G401 (cell line): ENCODE measurements at places on chromosomes 2 and 18.
A peak's percentile ranks its signal among the peaks of the same experiment; 100 is the strongest.

- peak; percentile 1 for DNase-seq
Observed at GRCh38 chr2:186422226-186422625, 63.8 kb upstream of the ZC3H15 start.

GRCh38 chr18:25345081-25345866 is 6.7 kb downstream of the ZNF521 start:
- no peak for DNase-seq

GRCh38 chr2:36915627-36916026 is 50.7 kb downstream of the STRN start:
- no peak for DNase-seq

DNA sequence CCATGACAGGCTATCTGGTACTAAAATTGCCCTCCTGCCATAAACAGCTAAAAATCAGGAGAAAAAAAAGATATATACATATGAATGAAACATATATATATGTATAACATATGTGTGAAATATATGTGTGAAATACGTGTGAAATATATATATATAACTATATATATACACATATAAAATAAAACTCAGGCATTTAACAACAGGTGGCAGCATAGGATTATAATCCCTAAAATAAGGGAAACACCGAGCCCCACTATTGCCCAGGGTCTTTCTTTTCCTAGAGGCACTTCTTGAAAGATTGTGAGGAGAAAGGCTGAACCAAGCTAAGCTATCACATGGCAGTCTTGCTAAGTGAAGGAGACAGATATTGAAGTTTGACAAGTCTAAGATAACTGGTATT is 65.9 kb upstream of the CYTIP start:
- DNase-seq = no peak

DNA sequence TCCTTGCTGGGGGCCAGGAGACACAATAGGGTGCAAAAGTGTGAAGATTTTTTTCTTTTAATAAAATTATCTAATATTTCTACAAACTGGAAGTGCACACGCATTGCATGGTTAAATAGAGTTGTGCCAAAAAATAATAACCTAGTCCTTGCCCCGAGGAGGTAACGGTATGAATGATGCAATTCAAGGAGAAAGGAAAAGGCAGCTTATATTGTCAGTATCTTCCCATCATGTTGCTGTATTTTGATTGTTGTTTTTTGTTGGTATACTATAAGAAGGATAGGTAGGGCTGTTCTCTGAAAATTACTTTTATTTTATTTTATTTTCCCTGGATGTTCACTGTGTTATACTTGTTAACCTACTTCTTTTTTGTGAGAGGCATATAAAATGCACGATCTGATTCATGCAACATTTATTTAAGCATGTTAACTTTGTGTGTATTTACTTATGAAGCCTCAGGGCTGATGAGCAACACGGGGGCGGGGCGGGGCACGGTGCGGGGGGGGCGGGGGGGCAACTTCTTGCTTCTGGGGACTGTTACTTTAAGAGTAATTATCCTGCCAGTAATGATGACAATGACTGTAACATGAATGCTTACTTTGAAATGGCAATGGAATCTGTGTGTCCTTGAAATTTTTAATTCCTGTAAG is 118.6 kb downstream of the AQP4 start:
- DNase-seq = no peak

- DNase-seq = no peak
Observed at GRCh38 chr2:134669731-134670669, 48.8 kb downstream of the TMEM163 start.

- no peak for DNase-seq
Observed at GRCh38 chr2:68762100-68762499, 27.5 kb downstream of the ARHGAP25 start.

GRCh38 chr18:76441668-76442412 is 53.2 kb downstream of the ZNF516 start:
- DNase-seq = no peak

GRCh38 chr2:224576088-224576715 is 9.0 kb downstream of the CUL3 start:
- DNase-seq = no peak

GRCh38 chr2:66534461-66534860 is 99.5 kb downstream of the MEIS1 start:
- no peak for DNase-seq

- no peak for DNase-seq
Observed at GRCh38 chr2:62102402-62102920, 93.5 kb upstream of the B3GNT2 start.

DNA sequence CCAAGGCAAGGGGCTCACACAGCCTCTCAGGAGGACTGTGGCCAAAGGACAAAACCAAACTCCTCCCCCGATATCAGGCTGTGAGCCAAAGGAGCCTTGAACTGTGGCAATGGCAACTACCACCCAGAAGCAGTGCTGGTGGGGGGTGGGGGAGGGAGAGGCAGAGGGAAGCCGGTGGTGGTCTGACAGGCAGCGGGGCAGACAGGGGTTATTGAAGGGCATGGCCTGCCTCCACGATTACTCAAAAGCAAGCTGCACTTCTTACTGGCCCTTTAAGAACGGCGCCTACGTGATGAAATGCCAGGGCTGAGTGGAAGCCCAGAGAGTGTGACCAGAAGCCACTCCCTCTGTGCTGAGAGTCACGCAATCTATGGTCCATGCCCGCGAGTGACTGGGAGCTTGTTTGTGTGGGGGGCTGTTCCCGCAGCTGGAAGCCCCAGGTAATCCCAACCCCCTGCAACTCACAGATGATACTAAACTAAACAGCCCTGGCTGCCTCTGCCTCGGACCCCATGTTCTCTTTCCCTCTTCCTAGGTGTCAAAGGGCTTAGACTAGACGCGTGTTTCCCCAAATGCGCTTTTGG is 128.2 kb upstream of the CXCR4 start:
- no peak for DNase-seq

GRCh38 chr18:78245451-78245850 is 734.2 kb upstream of the SALL3 start:
- DNase-seq = no peak

DNA sequence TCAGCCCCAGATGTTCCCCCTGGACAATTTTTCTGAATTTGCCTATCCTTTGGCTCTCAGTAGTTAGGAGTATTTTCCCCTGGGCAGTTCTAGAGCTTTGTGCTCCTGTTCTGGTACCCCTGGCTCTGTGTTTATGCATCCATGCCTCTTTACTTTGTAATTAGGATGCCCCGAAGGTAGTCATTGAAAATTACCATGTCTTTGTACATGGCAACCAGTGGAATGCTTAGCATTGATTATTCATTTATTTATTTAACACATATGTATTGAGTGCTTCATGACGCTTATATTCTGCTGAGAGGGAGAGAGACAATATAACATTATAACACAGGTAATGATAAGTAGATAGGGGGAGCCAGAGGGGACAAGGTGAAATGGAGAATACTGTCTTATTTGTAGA is 346.5 kb downstream of the PARD3B start:
- DNase-seq = no peak

- no peak for DNase-seq
Observed at GRCh38 chr2:10319892-10320574, 17.3 kb downstream of the HPCAL1 start.

GRCh38 chr2:203809084-203809521 is 58.5 kb upstream of the CTLA4 start:
- no peak for DNase-seq

DNA sequence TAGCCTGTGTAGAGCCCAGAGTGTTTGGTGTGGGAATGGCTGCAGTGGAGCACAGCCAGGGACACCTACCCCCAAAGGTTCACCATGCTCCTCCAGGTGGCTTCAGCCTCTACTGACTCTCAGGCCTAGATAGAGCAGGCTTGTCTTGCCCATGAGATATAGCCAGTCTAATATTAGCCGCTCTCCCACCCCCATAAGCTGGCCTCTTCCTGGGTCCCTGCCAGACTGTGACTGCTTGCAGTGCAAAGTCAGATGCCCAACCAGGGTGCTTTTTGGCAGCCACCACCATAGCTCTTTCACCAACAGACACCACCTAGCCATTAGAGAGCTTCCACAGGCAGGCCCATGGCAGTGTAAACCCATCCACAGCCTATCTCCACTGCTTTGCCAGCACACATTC is 405.3 kb downstream of the MBD2 start:
- DNase-seq = no peak

GRCh38 chr2:158936978-158937377 is 31.5 kb upstream of the TANC1 start:
- no peak for DNase-seq

- DNase-seq = no peak
Observed at GRCh38 chr2:196939371-196939770, 12.9 kb upstream of the PGAP1 start.

DNA sequence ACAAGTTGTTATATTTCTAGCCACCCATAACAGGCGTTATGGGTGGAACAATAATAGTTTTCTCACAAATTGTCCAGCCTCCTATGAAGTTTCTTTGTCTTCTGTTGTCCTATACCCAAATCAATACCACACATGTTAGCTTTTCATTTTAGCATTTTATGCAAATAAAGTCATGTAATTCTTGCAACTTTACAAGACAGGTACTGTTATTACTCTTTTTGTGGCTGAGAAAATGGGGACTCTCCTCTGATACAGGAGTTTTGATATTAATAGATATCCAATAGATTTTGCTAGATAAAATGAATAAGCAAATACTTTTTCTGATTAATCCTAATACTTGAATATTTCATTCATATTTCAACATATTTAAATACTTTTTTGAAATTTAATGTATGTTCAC is 151.0 kb downstream of the PMAIP1 start:
- no peak for DNase-seq

DNA sequence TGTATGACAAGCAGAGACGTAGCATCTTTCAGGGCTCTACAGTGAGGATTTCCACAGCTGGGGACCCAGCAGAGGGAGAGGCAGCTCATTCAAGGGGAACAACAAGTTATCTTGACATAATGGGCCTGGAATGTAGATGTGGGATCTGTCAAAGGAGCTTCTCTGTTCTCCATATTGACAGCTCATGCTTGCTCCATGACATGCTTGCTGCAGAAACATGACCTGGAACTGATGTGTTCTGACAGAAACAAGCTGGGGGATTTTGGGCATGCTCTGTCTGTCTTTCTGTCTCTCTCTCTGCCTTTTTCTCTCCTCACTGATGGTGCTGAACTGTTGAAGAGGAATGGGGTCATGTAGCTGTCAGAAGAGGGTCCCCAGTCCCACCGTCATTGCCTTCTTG is 79.6 kb downstream of the MMADHC start:
- DNase-seq = no peak

DNA sequence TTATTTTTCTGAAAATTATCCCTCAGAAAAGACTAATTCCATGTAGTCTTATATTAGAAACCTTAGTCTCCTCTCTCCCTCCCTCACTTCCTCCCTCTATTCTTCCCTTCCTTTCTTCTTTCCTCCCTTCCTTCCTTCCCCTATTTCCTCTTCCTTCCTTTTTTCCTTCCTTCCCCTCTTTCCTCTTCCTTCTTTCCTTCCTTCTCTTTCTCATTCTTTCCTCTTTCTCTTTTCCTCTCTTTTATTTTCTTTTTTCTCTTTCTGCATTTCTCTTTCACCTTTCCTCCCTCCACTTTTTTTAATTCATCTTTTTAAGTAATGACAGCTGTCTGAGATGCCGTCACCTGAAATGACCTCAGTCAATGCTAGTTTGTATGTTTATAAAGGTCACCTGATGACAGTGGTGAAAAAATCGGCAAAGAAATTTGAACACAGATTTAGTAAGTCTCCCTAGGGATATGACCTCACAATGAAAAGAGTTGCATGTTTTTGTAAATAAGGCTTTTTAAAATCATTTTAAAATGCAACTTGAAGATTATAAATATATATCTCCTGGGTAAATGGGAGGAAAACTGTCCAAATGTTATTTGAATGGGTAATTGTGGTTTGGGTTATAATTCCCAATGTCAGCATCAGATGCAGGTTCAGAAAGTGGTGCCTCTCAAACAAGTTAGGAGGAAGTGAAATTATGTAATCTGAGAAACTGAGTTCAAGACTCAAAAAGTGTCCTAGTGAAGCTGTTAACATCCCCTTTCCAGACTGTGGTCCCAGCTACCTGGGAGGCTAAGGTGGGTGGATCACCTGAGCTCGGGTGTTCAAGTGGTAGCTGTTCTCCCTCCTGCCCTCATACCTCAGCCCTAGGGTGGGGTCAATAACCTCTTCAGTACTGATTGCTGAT is 90.3 kb upstream of the ST3GAL5 start:
- DNase-seq = no peak

DNA sequence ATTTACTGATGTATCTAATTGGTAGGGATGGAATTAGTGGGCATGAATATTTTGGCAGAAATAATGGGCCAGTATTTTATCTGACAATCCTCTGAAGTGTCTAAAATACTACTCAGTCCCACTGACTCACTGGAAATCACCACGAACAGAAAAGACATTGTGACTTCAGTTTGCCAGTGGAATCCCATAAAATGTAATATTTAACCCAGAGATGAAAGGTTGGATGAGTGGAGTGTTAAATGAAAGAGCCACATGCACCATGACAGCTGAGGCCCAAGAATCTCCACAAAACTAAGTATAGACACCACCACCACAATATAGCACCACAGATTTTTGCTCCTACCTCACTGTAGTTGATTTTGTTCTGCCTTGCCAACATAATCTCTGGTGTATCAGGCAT is 103.9 kb downstream of the NEB start:
- DNase-seq = no peak

- DNase-seq = no peak
Observed at GRCh38 chr2:236359426-236360045, 95.3 kb upstream of the ASB18 start.

GRCh38 chr2:227177592-227178336 is 13.3 kb downstream of the COL4A3 start:
- DNase-seq = no peak

DNA sequence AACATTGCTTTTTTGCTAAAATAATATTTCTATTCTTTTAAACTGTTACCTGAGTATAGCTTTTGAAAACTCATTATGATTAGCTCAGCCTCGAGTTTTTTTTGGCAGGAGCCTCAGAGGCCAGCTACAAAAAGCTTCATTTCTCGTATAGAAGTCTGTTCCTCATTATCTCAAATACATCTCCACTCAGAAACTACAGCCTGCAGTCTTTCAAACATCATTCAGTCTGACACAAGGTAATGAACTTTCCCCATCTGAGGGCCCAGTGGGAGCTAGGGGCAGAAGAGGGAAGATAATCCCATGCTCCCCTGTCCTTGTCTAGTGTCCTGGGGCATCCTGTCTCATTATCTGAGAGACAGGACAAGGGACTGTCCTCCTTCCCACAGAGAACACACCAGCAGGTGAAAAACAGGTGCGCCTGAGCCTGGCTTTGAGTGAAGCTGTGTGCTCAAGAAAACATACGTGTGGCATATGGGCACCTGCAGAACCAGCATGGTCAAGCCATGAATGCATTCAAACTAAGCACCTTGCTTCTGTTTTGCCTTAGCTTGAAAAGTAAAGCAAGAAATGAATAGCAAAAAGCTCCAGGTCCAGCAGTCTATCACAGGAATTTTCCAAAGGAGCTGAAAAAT is 247.5 kb downstream of the MREG start:
- no peak for DNase-seq

- no peak for DNase-seq
Observed at GRCh38 chr2:74778381-74779264, 55.3 kb upstream of the HK2 start.

GRCh38 chr2:18518116-18519111 is 42.0 kb downstream of the RDH14 start:
- no peak for DNase-seq

DNA sequence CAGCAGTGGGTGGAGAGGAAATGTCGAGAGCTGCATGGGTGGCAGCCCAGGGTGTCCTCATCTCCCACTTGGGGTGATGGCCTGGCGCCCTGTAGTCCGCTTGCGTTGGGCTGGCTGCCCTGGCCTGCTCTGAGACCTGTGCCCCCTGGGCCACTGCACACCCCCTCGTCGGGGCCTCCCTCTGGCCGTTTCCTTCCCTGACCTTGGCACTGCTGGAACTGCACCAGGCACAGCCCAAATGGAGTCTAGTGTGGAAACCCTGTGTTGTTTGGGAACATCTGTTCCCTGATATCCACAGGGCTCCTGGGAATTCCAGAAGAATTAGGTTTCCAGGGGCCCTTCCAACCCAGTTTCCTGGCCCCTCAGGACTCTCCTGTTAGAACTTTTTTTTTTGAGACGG is 13.9 kb downstream of the EFHD1 start:
- no peak for DNase-seq
